ENCODE measurements at places on chromosomes 11 and 22.

DNA sequence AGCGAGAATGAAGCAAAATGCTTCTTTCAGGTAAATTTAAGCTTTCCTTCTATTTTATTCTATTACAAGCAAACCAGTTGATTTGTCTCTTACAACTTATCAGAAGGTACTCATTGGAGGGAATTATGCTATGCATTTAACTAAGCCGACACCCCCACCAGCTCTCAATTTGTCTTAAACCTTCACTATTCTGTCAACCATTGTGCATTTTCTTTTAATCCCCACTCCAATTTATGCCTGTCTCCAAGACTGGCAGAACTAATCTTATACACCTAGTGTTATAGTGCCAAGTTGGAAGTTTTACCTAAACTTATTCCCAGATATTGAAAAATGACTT is 12.5 kb downstream of the TAF1D start:
- no peak for DNase-seq

DNA sequence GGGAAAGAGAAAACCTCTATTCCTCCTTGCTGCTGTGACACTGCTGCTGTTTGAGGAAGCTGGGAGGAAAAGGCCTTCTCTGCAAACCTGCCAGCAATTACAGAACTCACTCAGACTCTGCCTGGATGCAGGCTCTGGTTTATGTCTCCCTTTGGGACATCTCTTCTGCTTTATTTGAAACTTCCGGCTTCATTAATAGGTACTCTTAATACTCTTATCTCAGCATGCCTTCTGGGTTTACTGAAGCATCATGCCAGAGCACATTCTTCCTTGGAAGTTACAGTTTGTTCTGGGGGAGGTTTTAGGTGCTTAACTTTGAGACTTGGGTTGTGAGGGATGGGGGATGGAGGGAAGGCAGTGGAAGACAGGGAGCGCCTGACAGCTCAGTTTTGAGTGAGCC is 79.9 kb downstream of the NAV2 start:
- no peak for DNase-seq

- no peak for DNase-seq
Measured at GRCh38 chr11:59285716-59286260, 72.9 kb upstream of the OR5AN1 start.

DNA sequence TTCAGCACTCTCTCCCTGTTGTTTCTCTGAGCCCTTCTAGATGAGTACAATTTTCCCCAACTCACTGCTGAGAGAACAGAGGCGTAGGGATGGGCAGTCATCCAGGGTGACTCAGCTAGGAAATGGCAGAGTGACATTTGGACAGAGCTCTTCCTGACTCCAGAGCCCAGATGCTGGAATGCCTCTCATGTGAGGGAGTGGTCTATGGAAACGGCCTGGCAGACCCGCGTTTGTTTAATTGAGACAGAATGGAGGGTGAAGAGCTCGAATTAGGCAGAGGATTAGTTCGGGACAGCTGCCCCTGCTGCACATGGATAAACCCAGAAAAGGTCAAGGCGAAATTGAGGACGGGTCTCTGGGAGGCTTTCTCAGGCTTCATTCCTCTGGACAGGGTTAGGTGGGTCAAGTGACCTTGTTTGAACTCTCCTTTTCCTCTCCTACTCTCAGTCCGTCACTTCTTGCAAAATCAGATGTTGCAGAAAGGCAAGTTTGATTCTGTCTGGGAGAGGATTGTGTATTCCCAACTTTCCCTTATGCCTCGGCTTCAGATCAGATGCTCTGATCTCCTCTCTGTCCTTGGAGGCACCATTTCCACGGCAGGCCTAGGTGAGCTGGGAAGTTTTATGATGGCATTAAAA is 7.6 kb upstream of the LMO2 start:
- DNase-seq: no peak

- DNase-seq: no peak
Measured at GRCh38 chr11:65646288-65646957, 8.5 kb downstream of the SIPA1 start.

- no peak for DNase-seq
Measured at GRCh38 chr11:62472063-62472884, 53.4 kb downstream of the SCGB1A1 start.

GRCh38 chr11:12746593-12747097 is 72.4 kb downstream of the TEAD1 start:
- DNase-seq: no peak

DNA sequence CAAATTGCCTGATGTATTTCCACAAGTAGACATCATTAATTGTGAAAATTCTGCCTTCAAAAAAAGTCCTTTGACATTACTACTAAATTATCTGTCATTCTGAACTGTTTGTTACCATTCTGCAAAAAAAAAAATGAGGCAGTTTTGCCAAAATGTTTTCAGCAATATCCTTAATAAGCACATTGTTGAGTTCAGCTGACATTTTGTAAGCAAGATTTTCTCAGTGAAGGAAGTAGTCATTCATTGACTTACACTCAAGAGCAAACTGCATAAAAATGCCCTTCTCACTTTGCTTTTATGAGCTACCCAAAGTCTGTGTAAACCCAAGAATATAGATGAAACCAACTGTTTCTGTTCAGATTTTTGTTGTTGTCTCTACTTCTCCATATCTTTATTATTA is 125.9 kb downstream of the UVRAG start:
- DNase-seq: no peak

DNA sequence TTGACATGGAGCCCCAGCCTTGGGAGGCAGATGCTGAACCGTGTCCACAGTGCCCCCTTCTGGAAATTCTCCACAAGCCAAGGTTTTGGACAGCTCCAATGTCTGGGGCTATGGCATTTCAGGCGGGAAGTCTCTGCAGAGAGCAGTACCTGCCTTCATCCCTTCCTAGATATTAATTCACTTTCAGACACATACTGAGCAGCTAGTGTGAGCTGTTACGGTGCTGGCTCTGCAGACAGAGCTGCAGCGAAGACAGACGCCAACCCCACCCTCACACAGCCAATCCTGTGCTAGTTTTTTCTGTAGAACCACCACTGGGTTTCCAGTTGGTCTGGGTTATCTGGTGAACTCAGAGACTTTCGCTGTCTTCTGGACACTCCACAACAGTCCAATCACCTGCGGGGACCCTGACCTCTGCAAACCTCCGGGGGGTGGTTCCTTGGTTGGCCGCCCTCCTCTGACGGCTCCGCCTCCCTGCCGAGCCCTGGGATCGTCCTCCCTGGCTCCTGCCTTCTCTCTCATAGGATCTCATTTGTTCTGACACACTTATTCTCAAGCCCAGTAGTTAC is 9.1 kb downstream of the LMF2 start:
- DNase-seq: peak; percentile 67

GRCh38 chr11:33018840-33019239 is 3.2 kb downstream of the DEPDC7 start:
- DNase-seq: no peak

GRCh38 chr11:6695377-6695776 is 12.2 kb upstream of the MRPL17 start:
- DNase-seq: no peak

- DNase-seq: no peak
Measured at GRCh38 chr22:31302006-31302405, 9.7 kb upstream of the PIK3IP1 start.

GRCh38 chr11:66922551-66922950 is 35.6 kb downstream of the PC start:
- DNase-seq: no peak

DNA sequence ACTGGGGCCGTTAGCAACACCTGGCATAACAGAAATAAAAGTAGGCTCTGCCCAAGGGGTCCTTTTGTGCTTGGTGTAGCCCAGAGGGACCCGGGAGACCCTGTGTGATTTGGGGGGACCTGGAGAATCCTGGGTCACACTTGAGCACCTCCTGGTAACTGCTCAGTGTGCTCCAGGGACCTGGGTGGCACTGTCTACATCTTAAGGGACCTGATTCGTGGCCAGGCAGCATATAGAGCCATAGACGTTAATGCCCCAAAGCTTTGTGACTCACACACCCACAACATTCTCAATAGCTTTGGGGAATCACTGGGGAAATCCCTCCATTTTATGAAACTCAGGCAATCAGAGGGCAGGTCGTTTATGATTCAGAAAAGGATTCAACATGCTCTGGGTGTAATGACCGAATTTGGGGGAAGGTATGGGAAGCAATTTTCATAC is 3.6 kb upstream of the IGF2 start:
- DNase-seq: no peak

- no peak for DNase-seq
Measured at GRCh38 chr11:87092159-87092558, 54.4 kb downstream of the TMEM135 start.

DNA sequence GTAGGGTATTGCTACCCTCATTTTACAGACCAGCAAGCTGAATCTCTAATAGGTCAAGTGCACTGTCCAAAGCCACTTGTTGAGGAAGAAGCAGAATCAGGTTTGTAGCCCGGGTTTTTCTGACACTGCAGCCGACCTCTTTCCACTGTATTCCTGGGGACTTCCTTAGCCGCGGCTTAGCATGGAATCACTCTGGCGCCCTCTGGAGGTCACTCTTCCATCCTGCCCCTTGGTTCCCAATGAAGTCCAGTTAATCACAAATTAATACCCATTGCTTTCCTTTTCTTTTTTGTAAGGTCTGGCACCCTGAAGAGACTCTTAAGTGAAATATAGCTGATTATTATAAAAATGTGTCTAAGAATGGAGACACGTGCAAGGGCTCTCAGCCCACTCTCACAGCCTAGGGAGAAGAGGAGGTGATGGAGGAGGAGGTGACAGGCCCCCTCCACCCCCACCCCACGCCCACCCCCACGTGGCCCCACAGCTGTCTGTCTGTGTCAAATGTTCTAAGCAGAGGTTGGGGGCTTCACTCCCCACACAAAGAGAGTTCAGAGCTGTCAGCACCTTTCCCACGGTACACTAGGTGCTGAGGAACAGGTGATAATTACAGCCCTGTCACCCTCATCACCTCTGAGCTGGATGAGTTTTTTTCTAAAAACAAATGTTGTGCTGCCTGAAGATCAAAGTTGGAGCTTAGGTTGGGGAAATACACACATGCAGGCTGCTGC is 57.7 kb upstream of the DRD2 start:
- DNase-seq: peak; percentile 24

DNA sequence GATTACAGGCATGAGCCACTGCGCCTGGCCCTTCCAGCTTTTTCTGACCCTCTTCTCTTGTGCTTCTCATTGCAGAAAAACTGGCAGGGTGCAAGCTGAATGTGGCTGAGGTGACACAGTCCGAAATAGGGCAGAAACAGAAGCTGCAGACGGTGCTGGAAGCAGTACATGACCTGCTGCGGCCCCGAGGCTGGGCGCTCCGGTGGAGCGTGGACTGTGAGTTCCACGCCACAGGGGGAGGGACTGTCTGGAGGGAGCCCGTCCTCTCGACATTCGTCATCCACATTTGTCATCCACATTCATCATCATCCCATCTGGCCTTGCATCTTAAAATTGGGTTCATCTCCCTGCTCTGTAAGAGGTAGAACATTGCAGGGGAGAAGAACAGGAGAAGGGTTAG is 49.3 kb upstream of the PARVG start:
- DNase-seq: no peak

GRCh38 chr11:94885581-94885980 is 87.8 kb downstream of the CWC15 start:
- DNase-seq: no peak

DNA sequence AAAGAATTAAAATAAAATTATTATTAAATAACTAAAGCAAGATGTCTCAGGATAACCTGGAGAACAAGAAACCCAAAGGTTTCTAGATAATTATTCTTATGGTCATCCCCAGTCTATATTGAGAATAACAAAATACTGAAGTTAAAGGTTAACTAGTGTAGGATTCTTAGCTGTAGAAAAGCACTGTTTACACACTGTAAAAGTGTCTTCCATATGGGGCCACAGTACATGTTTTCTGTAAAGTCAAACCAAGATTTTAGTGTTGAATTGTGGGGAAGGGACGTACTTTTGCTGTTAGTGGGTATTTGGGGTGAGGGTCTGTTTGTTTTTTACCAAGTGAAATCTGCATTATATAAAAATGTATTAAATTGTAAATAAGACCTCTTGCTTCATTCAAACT is 47.5 kb upstream of the SOX6 start:
- DNase-seq: no peak

DNA sequence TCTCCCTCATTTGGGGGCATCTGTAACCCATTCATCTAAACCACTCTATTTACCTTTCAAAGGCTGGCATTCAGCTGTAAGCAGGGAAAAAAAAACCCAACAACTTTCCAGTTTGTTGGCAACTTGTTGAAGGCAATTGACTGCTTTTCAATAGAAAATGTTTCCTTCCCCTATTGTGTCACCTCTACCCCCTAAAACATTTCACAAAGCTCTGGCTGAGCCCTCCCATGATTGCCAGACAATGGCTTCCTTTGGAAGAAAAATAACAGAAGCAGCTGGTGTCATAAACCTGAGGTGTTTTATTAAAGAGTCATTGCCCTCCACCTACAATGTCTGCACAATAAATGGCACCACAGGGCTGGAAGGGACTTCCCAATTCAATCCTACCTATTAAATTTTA is 22.1 kb upstream of the PSMA1 start:
- DNase-seq: peak; percentile 37

- no peak for DNase-seq
Measured at GRCh38 chr11:43823316-43823715, 57.3 kb upstream of the ALKBH3 start.

DNA sequence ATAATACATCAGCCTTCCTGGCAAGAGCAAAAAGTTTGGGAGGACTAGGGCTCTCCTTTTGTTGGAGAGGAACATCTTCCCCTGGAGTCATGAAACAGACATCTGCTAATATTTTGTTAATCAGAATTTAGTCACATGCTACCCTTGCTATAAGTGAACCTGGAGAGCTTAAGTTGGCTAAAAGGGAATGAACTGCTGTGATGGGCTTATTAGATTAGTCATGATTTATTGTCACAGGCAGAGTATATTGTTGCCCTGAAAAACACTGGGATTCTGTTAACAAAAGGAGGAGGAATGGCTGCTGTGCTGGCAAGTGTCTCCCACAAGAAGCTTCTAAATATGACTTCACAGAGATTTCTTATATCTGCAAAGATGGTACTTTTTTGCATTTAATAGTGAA is 16.0 kb downstream of the TCP11L1 start:
- DNase-seq: no peak

- no peak for DNase-seq
Measured at GRCh38 chr11:16070573-16070972, 285.8 kb downstream of the SOX6 start.
